Tibial nerve (tissue), 4 donors: ENCODE measurements at places on chromosomes 12 and 14.
A peak's percentile ranks its signal among the peaks of the same experiment; 100 is the strongest.

DNA sequence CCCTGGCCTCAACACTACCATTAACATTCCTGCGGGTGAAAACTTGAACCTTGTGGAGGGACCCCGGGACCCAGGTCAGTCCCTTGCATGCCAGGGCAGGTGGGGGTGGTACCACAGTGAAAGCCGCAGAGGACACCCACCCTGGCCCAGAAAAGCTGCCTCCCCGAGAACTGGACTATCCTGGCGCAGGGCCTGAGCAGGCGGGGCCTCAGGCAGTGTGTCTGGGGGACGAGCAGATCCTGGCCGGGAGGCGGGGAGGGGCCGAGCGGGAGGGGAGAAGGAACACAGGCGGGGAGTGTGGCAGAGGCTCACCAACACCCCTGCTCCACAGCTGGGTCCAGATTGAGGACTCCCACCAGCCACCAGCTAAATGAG is 10.0 kb downstream of the AHNAK2 start:
- no peaks in the 10 kb centered on the region for H3K36me3 ChIP-seq
- peaks cover 26% of the 10 kb centered on the region for H3K27me3 ChIP-seq
- H3K4me3 ChIP-seq, result peak overlapping the region; percentile 22
- H3K4me1 ChIP-seq, result peaks cover 65% of the 10 kb centered on the region
- DNase-seq, result peak; percentile 74
- H3K27ac ChIP-seq, result peak overlapping the region; percentile 54

GRCh38 chr12:20508962-20509361 is 140.6 kb downstream of the PDE3A start:
- no peak for DNase-seq
- H3K27ac ChIP-seq, result no peak overlapping the region
- H3K4me3 ChIP-seq, result no peak overlapping the region

- peak overlapping the region; percentile 56 for H3K4me3 ChIP-seq
- peak overlapping the region; percentile 98 for H3K27ac ChIP-seq
- H3K4me1 ChIP-seq, result peaks cover 44% of the 10 kb centered on the region
- no peaks in the 10 kb centered on the region for H3K27me3 ChIP-seq
These were observed 18.0 kb upstream of the CTDSP2 start for GRCh38 chr12:57864442-57865083.

- H3K36me3 ChIP-seq, result no peaks in the 10 kb centered on the region
- H3K4me1 ChIP-seq, result no peaks in the 10 kb centered on the region
- no peak for DNase-seq
- no peaks in the 10 kb centered on the region for H3K27me3 ChIP-seq
- H3K27ac ChIP-seq, result no peak overlapping the region
- H3K4me3 ChIP-seq, result no peak overlapping the region
These were observed 8.3 kb downstream of the OR4K17 start for GRCh38 chr14:20118795-20119194.

- H3K27me3 ChIP-seq, result no peaks in the 10 kb centered on the region
- H3K4me3 ChIP-seq, result no peak overlapping the region
- no peaks in the 10 kb centered on the region for H3K4me1 ChIP-seq
- no peak overlapping the region for H3K27ac ChIP-seq
These were observed 39.1 kb downstream of the TSPAN11 start for GRCh38 chr12:30965613-30965985.

DNA sequence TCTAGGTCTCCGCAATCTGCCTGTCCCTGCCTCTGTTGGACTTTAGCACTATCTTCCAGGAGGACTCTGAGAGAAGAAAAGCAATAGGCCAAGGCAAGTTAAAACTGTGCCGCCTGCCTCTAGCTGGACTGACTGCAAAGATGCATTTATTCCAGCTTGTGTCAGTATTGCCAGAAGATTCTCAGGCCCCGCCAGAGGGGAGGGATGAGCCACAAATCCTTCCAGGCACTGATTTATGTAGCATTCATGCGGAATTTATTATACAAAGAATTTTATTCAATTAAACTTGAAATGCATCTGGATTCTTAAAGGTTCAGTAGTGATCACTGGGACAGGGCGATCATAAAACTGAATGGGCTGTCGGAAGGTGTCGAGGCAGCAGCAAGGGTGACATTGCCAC is 19.8 kb downstream of the MMAB start:
- DNase-seq, result no peak
- H3K27me3 ChIP-seq, result no peaks in the 10 kb centered on the region
- H3K4me3 ChIP-seq, result no peak overlapping the region

GRCh38 chr12:56034586-56035332 is 7.0 kb upstream of the RPS26 start:
- no peak overlapping the region for H3K4me3 ChIP-seq
- H3K4me1 ChIP-seq, result no peaks in the 10 kb centered on the region
- DNase-seq, result no peak
- no peak overlapping the region for H3K27ac ChIP-seq
- H3K36me3 ChIP-seq, result no peaks in the 10 kb centered on the region
- H3K27me3 ChIP-seq, result no peaks in the 10 kb centered on the region

GRCh38 chr14:93044121-93044520 is 71.6 kb downstream of the ITPK1 start:
- no peaks in the 10 kb centered on the region for H3K36me3 ChIP-seq
- H3K27me3 ChIP-seq, result no peaks in the 10 kb centered on the region
- peaks cover 82% of the 10 kb centered on the region for H3K4me1 ChIP-seq
- DNase-seq, result no peak
- peak overlapping the region; percentile 95 for H3K27ac ChIP-seq

GRCh38 chr12:131786331-131786730 is 41.9 kb upstream of the MMP17 start:
- peaks cover 74% of the 10 kb centered on the region for H3K36me3 ChIP-seq
- no peaks in the 10 kb centered on the region for H3K4me1 ChIP-seq
- DNase-seq, result no peak
- H3K4me3 ChIP-seq, result no peak overlapping the region

DNA sequence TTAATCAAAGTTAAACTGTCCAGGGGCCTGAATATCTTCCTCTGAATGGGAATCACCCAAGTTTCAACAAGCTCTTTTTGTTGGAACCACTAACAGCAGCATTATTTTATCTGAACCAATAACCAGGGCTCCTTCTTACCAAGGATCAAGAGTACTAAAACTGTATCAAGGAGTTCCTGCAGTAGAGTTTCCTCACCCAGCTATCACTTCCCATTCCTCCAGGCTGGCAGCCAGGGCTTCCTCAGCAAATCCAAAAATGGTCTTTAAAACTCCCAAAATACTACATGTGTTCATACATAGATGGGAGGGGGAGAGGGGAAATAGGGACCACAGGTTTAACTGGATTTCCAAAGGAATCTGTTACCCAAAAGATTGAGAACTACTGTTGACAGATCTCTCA is 10.5 kb downstream of the FMNL3 start:
- H3K36me3 ChIP-seq, result no peaks in the 10 kb centered on the region
- H3K4me1 ChIP-seq, result peaks cover 48% of the 10 kb centered on the region
- DNase-seq, result no peak

DNA sequence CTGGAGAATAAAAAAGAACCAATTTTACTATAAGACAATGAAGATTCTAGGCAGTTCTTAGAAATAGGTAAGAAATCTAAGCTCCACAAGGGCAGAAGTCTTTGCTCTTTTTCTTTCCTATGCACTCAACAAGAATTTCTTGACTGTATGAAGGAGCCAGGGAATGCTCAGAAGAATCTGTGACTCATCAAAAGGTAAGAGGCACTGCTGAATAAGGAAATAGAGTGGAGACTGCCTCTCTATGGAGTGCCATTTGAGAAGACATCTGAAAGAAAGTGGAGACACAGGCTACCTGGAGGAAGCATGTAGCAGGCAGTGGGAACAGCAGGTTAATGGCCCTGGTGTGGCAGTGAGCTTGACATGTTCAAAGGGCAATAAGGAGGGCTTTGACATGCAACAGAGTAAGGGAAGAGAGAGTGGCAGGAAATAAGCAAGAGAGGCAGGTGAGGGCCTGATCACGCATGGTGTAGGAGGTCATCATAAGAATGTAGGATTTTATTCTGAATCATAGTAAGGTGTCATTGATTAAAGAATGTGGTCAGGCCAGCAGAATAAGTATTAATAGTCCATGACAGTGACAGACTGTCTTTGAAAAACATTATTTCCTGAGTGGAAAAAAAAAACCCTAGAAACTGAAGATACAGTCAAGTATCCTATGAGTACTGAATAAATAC is 446.7 kb upstream of the GARIN6 start:
- no peak for DNase-seq
- H3K4me1 ChIP-seq, result no peaks in the 10 kb centered on the region
- H3K36me3 ChIP-seq, result no peaks in the 10 kb centered on the region
- no peak overlapping the region for H3K27ac ChIP-seq

GRCh38 chr14:101836135-101836534 is 74.6 kb downstream of the PPP2R5C start:
- peaks cover 3% of the 10 kb centered on the region for H3K4me1 ChIP-seq
- H3K27ac ChIP-seq, result no peak overlapping the region
- no peak overlapping the region for H3K4me3 ChIP-seq
- no peaks in the 10 kb centered on the region for H3K27me3 ChIP-seq
- H3K36me3 ChIP-seq, result no peaks in the 10 kb centered on the region
- DNase-seq, result no peak

GRCh38 chr14:84112589-84112988 is 1417.4 kb upstream of the FLRT2 start:
- no peak overlapping the region for H3K4me3 ChIP-seq
- no peaks in the 10 kb centered on the region for H3K27me3 ChIP-seq
- no peaks in the 10 kb centered on the region for H3K36me3 ChIP-seq

- no peaks in the 10 kb centered on the region for H3K36me3 ChIP-seq
- H3K27me3 ChIP-seq, result no peaks in the 10 kb centered on the region
- H3K4me1 ChIP-seq, result no peaks in the 10 kb centered on the region
- DNase-seq, result peak; percentile 69
These were observed 42.0 kb upstream of the GPR68 start for GRCh38 chr14:91286530-91286937.

DNA sequence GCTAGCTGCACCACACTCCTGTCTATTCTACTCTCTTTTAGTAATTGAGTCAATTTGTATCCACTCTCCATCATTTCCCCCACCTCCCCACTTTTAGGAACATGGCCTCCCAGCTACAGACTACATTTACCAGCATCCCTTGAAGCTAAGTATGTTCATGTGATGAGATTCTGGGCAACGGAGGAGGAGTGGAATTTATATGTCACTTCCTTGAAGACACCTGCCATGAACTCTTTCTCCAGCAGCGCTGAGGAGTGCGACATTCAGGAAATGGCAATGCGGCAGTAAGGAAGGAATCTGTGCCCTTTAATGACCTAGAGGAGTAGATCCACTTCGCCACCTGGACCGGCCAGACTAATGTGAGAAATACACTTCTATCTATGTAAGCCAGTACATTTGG is 243.7 kb upstream of the DIO2 start:
- H3K36me3 ChIP-seq, result no peaks in the 10 kb centered on the region
- no peaks in the 10 kb centered on the region for H3K4me1 ChIP-seq
- no peak overlapping the region for H3K27ac ChIP-seq
- DNase-seq, result no peak

DNA sequence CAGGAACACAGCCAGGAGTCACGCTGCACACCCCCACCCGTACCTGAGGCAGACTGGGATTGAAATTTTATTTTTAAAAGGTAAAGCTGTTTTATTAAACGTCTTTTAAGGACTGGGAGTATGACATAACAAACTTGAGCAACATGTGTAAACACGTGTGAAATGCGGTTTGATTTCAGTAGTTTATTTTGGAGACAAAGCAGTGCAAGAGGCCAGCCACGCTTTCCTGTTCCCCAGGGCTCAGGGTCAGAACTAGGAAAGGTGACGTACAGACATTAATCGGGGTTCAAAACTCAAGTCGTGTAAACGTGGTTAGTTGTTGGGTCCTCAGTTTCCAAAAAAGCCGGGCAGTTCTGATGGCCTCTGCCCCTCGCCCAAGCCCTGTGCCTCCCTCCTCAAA is 16.7 kb downstream of the CHGA start:
- DNase-seq, result no peak
- H3K4me1 ChIP-seq, result no peaks in the 10 kb centered on the region
- peaks cover 95% of the 10 kb centered on the region for H3K36me3 ChIP-seq
- no peaks in the 10 kb centered on the region for H3K27me3 ChIP-seq
- H3K4me3 ChIP-seq, result no peak overlapping the region
- no peak overlapping the region for H3K27ac ChIP-seq

DNA sequence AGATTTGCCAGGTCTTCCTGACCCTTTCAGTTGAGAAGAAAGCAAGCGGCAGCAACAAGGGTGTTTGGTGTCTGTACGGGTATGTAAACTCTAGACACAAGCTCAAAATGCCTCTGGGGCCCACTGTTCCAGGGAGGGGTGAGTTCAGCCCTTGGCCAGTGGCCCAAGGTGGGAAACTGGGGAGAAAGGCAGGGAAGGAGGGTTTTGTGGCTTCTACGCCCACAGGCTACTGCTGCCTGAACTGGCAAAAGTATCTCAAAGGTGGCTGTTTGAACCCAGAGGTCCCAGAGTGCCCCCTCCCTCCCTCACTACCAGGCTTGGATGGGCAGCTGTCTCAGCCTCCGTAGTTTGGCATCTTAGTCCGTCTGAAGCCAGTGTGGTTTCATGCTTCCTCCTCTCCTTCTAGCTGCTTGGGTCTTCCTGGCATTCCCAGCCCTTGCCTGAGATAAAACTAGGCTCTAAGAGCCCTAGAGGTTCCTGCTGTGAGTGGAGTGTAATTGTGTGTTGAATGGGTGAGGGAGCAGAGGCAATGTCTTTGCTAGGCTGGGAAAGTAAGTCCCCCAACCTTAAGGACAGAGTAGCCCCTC is 5.5 kb downstream of the HOXC5 start:
- DNase-seq, result no peak
- no peak overlapping the region for H3K4me3 ChIP-seq
- H3K4me1 ChIP-seq, result peaks cover 24% of the 10 kb centered on the region
- no peaks in the 10 kb centered on the region for H3K27me3 ChIP-seq
- peak overlapping the region; percentile 66 for H3K27ac ChIP-seq

DNA sequence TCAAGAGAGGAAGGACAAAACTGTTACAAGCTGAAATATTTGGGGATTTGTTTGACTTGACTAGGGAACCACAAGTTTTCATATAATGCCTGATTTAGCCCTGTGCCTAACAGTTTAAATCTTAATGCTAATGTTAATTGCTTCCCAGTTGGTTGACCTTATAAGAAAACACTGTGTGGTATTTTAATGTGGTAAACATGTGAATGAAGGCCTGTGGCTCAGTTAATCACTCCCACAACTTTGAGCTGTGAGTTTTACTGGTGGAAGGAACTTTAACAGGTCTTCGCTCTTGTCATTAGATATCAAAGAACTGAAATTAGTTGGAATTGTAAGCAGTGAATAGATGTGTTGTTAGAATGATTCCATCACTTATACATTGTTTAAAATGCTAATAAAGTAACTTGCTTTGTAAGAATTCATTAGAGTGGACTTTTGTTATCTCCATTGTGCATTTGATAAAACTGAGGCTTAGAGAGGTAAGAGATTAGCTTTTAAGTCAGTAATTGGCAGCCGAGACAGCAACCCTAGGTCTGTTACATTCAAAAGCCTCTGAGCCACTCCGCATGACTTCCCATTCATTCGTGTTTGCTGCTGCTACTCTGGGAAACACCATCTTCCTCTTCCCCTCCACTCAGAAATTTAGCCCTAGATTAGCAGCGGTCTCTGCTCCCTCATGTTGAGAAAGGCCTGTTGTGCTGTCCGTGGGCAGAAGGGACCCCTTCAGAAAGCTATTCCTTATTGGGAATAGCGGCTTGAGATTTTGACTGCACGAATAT is 1.0 kb upstream of the TBK1 start:
- H3K36me3 ChIP-seq, result peaks cover 5% of the 10 kb centered on the region
- peak overlapping the region; percentile 94 for H3K4me3 ChIP-seq
- no peak for DNase-seq
- H3K27ac ChIP-seq, result peak overlapping the region; percentile 91
- peaks cover 15% of the 10 kb centered on the region for H3K4me1 ChIP-seq
